ENCODE measurements at places on chromosomes 16 and 17. TPM values are rescaled to one million over a fixed set of nuclear protein-coding genes. Genes with fewer than 3 reads are reported as not detected.

DNA sequence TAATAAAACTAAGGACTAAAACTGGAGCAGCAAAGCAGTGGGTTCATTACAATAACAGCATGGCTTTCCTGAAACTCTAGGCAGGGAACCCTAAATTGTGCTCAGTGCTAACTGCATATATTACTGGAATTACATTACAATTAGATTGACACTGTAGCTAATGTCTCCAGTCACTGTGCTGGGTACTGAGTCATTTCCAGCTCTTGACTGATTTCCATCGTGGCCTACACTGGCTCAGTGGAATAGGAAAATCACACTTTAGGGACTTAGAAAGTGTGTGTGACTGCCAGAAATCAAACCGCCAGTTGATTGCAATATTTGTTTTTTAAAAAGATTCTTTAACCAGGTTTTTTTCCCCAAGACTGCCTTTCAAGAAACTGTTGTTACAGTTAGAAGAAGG, 1447.4 kb upstream of the GOT2 start:
- DNase-seq, result no peak

- DNase-seq, result no peak
Observed at GRCh38 chr16:76959166-76959565, 231.8 kb upstream of the MON1B start.

DNA sequence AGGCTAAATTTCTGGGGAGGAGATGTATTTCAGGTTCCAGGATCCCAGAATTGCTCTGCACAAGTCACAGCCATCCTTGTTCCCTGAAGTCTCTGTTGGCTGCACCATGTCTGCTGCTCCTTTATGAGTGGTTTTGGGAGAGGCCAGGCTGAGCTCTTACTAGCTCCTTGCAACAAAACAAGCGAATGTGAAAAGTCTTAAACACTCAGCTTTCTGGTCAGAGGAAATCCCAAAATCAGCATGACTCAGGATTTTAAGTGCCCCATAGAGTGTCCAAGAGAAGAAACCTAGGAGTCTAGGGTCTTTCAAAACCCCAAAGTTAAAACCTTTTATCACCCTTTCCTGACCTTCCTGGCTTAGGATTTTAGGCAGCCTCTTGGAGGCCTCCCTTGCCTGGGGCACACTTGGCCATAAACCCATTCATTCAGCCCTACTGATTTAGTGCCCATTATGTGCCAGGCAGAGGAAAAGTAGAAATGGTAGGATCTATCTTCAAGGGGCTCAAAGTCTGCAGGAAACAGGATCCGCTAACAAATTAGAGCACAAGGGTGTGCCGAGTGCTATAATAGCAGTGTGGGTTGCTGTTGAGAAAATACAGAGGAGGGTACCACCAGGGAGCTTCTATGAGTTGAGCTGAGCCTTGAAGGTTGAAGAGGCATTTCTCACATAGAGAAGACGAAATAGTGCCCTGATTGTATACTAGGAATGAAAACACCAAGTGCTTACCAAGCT, 36.9 kb downstream of the SOST start:
- no peak for DNase-seq

- DNase-seq, result no peak
Observed at GRCh38 chr17:10251212-10251948, 53.0 kb upstream of the GAS7 start.

DNA sequence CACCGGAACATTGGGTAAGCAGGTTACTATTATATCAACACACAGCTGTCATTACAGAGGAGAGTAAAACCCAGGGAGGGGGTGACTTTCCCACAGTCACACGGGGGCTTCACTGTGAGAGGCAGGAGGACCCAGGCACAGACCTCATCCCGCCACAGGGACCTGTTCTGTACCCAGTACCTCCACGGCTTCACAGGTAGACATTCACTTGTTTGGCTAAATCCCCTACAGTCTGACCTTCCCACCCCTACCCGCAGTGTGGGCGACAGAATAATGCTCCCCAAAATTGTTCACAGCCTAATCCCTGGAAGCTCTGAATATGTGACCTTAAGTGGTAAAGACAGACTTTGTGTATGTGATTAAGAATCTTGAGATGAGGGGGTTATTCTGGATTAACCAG, 16.5 kb downstream of the LITAF start:
- DNase-seq, result no peak

The SOX8 gene
- 18.9 TPM for total RNA-seq

The ADAMTS18 gene
- not detected for total RNA-seq

The SPIRE2 gene
- total RNA-seq, result not detected
